Activated CD8-positive, alpha-beta memory T cell treated with anti-CD3 and anti-CD28 coated beads, Interleukin-2, amount 50 U/mL, for 4 hours (primary cell): ENCODE measurements at places on chromosomes 5 and 9.

DNA sequence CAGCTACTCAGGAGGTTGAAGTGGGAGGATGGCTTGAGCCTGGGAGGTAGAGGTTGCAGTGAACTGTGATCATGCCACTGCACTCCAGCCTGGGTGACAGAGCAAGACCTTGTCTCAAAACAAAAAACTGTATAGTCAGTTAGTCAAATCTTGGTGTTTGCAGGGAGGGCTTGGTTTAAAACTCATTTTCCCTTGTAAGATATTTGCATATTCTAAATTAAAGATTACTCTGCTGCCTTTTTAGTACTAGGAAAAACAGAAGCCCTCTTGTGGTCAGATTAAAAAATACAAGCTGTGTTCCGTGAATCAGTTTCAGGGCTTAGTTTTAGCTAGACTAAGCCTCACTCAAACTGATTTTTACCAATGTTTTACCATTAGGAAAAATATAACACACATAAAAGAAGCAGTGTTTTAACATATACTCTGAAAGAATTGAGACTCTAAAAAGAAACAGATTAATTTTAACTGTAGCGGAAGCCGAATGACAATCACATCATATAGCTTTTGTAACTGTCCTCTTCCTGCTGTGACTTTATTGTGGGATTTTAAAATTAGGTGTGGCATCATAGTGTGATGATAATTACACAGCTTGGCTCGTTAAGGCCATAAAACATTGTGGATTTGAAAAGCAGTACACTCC is 84.9 kb upstream of the BASP1 start:
- no peak for DNase-seq

- no peak for DNase-seq
These were observed 511.7 kb upstream of the KLF4 start for GRCh38 chr9:108001237-108001636.

GRCh38 chr9:123099042-123099441 is 65.6 kb downstream of the GPR21 start:
- DNase-seq: no peak

- no peak for DNase-seq
These were observed 24.4 kb upstream of the PRDM12 start for GRCh38 chr9:130639866-130640555.

DNA sequence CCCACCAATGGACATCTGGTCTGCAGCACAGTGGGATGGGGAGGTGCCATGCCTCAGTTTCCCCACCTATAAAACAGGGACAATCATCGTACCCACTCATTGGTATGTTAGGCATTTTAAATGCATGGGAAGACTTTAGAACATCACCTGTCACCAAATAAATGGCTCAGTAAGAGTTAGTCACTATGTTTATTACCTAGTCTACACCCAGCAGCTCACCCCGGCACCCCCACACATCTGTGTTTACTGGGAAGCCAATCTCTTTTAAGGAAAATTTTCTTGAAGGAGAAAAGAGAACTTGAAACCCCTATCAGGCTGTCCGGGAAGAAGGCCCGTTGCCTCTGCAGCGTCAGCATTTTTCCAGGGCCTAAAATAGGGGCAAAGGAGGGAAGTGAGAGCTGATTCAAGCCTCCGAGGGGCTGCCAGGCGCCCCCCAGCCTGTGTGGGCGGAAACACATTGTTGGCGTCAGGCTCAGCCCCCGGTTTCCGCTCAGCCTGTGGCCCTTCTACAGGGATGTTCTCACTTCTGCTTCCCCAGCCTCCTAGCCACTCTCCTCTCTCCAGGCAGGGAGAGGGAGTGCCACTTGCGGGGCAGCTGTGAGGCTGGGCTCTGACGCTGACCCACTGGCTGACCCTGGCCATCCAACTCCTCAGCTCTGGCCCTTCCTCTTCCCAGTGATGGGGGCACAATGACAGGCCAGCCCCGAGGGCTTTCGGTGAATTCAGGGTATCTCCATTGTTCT is 4.6 kb downstream of the CSF1R start:
- no peak for DNase-seq

GRCh38 chr9:21268347-21268657 is 28.5 kb upstream of the IFNA14 start:
- DNase-seq: no peak

- no peak for DNase-seq
These were observed 700.2 kb downstream of the IRX1 start for GRCh38 chr5:4295663-4296339.

- no peak for DNase-seq
These were observed 3.5 kb upstream of the SPTAN1 start for GRCh38 chr9:128548876-128549275.

DNA sequence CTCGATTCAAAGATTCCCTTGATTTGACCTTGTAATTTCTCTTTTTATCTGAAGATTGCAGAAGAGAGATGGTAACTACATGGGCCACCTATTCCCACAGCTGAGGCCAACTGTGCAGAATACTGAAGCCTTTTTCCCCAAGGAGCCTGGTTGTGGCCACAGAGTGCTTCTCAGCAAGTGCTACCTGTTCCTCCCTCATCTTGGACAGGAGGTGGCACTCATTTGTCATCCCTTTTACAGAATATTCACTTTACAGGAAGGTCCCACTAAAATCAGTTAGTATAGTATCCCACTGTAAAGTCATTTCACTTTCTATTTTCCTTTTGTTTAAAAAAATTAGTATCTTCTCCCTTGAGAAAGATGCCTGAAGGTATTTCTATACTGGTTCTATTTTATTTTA is 346.4 kb downstream of the ARL15 start:
- no peak for DNase-seq

GRCh38 chr9:76176171-76176570 is 218.1 kb downstream of the RFK start:
- no peak for DNase-seq

- DNase-seq: no peak
These were observed 30.4 kb downstream of the C9orf50 start for GRCh38 chr9:129590466-129590865.

DNA sequence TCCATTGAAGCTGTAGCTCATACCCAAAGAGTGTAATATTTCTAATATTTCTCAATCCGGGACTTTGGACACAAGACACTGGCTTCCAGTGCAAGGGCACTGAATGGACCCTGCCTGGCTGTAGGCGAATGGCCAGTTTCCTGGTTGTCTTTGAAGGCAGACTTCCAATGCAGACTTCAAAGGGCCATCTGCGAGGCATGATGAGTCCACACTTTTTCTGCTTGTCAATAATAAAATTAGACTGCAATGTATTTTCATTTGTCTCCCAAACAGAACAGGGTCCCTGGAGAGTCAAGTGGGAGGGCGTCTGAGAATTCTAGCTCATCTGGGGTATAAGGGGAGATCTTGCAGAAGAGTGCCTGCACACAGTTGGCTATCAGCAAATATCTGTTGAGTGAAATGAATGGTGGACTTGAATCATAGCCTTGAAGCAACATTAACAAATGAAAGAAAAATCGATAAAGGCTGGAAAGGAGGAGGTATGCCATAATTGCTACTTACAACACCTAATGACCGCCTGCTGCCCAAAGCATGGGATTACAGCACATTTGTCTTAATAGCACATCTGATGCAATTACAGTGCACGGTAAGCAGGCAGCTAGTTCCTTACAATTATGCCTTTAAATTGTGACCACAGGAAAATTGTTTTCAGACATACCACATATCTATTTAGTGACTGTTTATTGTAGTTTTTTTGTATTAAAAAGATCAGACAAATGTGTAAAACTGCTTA is 137.5 kb downstream of the ARHGEF28 start:
- DNase-seq: no peak

DNA sequence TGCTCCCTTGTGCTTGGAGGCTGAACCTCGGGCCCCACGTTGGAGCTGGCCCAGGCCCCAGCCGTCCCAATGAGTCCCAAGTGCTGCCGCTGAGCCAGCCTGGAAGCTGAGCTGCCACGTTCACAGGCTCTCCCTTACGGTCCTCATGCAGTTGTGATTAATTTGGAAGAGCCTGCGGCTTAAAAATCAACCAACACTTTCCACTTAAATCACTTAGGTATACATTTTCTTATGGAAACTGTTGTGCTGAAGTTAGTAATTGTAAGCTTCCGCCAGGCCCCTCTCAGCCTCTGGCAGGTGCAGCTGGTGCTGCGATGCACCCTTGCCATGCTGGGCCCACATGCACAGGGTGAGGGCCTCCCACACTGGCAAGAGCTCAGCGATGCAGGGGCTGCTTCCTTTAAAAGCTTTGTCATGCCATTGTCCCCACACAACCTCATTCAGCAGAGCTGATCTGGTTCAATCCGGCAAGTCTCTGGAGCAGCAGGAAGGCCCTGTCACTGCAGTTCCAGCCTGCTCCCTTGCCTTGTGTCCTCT is 61.0 kb downstream of the IPPK start:
- no peak for DNase-seq

DNA sequence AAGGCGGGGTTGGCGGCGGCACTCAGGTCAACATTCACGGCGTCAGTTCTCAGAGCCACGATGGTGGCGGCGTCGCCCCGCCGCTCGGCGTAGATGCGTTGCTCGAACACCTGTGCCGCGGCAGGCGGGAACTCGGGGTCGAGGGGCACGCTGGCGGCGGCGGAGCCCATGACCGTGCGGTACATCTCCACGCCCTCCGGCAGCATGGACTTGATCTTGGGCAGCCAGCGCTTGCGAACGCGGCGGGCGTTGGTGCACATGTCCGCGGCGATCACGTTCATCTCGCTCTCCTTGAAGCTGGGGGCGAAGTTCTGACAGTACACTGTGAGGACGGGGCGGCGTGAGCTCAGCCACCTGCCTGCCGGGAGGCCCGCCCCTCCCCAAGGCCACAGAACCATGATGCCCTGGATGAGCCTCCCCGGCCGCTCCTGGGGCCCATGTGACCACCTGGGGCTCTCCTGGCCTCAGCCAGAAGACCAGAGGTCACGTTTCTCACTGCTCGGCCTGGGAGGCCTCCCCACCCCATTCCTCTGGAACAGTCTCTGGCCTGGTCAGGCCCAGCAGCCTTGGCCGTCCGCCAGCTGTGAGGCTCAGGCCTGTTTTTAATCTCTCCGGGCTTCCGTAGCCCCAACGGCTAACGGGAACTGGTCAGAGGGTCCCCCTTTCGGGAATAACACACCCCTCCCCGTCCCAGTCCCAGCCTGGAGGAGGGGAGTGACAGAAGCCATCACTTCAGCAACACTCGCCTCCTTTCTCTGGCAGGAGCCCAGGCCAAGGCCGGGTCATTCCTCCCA is 50.7 kb upstream of the UBAC1 start:
- no peak for DNase-seq

- DNase-seq: no peak
These were observed 1.2 kb downstream of the VCAN start for GRCh38 chr5:83472508-83473345.

GRCh38 chr5:77633709-77634108 is 4.8 kb downstream of the OTP start:
- no peak for DNase-seq

GRCh38 chr5:82403724-82404123 is 125.6 kb upstream of the RPS23 start:
- DNase-seq: no peak

- DNase-seq: no peak
These were observed 2.6 kb downstream of the AUH start for GRCh38 chr9:91359083-91359482.

DNA sequence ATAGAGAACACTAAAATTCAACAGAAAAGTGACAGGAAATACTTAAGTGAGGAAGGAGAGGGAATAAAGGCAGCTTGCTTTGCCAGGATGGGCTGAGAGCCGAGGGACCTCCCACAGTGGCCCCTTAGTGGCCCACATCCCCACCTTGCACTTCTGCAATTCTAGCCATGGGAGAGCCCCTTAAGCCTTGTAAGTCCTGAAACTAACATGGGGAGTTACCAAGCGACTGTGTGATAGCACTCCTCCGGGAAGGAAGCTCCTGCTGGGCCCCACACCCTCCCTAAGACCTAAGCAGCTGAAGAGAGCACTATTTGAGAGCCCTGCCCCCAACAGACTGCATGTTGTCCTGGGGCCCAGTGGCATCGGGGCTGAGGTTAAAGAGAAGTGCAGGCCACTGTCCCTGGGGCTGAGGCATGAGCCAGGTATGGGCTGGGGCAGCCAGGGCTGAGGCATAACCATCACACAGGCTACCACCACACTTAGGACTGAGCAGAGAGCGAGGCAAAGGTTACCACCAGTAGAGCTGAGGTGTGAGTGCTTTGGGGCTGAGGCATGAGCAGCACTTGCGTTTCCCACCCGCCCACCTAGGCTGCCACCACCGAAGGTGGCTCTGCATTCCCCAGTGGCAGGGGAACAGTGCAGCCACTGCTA is 301.8 kb upstream of the TRPC7 start:
- DNase-seq: no peak

DNA sequence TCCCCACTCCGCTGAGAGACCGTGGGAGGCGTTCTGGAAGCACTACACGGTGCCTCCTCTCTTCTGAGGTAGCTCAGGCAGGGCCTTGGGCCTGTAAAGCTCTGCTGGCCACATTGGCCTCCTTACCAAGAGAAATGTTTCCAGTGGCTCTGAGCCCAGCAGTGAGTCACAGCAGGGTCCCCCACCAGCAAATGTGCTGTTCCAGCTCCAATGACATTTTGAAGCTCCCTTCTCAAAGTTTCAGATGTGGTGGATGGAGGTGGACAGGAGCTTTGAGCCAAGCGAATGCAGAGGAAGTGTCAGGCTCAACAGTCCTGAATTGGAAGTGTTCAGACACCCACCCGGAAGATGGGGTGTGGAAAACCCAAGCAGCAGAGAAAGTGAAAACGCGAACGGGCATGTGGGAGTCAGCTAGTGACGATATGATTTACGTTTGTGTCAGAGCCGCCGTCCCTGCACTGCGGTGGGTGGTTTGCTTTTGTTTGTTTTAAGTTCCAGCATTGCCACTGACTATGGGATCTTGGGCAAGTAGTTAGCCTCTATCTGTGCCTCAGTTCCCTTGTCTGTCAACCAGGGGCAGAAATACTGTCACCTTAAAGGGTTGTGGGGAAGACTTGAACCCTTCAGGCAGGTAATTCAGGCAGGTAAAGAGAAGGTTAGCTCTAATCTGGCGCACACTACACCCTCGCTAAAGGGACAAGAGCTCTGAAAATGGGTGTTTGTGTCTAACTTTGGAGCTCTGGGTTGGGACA is 38.2 kb downstream of the C5orf15 start:
- peak; percentile 57 for DNase-seq

DNA sequence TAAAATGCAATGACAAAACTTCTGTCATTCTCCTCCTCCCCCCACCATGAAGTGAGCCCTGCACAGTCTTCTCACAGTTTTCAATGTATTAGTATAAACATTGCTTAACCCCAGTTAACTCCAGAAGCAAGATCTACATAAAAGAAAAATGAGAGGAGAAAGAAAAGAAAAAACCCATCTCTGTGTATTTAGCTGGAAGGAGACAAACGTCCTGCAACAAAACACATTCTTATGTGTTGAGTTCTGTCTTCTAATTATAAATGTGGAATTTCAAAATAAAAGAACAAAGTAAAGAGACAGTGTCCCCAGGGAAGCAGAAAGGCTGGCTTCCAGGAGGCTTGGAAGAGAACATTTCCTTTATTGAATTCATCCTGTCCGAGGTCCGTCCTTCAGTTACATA is 491.9 kb upstream of the TUSC1 start:
- no peak for DNase-seq

- DNase-seq: no peak
These were observed 3.0 kb upstream of the TUSC1 start for GRCh38 chr9:25681266-25681665.

- no peak for DNase-seq
These were observed 1428.2 kb downstream of the CDH12 start for GRCh38 chr5:21424907-21425306.

- DNase-seq: no peak
These were observed 222.3 kb downstream of the YTHDC2 start for GRCh38 chr5:113735751-113736150.

- DNase-seq: no peak
These were observed 177.9 kb upstream of the FST start for GRCh38 chr5:53302529-53302928.

GRCh38 chr5:115313052-115313451 is 16.6 kb upstream of the CCDC112 start:
- DNase-seq: no peak
